ENCODE measurements at places on chromosomes 1 and 21.

GRCh38 chr1:71667216-71667615, 586.4 kb upstream of the ZRANB2 start:
- DNase-seq: peak; percentile 48

DNA sequence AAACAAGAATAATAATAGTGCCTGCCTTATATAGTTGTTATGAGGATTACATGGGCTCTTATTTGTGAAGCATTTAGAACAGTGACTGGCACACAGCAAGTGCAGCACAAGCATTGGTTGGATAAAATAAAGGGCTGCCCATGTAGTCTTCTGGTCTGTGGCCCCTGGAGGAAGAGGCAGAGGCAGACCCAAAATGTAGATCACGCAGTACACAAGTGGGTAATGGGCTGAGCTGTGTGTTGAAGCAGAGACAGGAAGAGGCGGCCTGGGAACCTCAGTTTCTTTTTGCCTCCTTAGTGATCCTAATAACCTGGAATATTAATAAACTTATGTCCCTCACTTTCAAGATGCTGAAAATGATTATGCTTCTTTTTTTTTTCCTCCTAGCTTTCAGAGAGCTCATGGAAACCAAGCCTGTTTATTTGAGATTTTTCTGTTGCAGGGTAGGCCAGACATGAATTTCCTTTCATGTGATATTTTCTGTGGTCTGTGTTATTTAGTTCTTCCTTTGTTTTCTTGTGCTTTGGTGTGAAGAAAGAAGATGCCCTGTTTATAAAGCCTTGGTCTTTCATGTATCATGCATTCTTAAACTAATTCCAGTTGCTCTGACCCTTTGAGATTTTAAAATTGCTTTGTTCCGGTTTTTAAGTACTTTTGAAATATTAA, 42.5 kb downstream of the LRRC8D start:
- no peak for DNase-seq

DNA sequence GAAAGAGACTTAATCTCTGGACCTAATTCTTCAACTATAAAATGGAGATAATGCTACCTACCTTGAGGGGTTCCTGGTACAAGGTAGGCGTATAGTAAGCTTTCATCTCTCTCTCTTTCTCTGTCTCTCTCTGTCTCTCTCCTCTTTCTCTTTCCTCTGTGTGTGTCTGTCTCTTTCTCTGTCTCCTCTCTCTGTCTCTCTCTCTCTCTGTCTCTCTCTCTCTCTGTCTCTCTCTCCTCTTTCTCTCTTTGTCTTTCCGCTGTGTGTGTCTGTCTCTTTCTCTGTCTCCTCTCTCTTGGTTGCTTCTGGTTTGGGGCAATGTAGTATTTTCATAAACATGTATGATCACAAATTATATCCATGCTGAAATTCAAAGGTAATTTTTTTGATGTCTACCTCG, 76.1 kb upstream of the UBE2U start:
- no peak for DNase-seq

DNA sequence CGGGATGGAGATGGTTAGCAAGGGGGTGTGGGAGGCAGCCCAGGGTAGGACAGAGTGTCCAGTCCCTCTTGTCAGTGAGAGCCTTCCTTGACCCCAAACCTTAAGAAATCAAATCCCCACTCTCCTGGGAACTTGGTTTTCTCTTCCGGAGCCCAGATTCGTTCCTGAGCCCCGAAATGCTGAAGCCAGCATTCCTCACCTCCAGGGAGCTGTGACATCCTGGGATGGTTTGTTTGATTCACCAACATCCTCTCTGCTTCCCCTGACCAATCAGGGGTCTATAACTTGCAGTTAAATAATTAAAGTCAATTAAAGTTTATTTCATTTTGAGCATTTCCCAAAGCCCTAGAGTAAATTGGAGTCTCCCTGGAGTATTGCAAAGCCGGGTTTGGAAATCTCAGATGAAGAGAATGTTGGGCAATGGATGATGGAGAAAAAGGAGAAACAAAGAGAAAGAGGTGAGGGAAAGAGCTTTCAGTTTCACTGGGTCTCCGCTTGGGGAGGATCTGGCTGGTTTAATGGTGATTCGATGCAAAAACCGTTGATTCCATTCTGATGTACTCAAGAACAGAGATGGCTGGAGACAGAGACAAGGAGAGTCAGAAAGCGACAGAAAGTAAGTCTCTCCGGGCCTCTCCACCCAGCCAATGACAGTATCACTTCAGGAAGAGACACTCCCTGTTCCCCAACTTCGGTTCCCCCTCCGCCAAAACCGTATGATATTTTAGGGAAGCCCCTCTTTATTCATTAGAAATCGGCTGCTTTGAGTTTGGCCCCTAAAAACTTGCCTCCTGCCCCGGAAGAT, 12.8 kb upstream of the ALX3 start:
- no peak for DNase-seq

GRCh38 chr1:161068306-161069234, 1.1 kb downstream of the ARHGAP30 start:
- DNase-seq: no peak

GRCh38 chr1:152884085-152884484, 6.0 kb downstream of the SMCP start:
- DNase-seq: no peak

DNA sequence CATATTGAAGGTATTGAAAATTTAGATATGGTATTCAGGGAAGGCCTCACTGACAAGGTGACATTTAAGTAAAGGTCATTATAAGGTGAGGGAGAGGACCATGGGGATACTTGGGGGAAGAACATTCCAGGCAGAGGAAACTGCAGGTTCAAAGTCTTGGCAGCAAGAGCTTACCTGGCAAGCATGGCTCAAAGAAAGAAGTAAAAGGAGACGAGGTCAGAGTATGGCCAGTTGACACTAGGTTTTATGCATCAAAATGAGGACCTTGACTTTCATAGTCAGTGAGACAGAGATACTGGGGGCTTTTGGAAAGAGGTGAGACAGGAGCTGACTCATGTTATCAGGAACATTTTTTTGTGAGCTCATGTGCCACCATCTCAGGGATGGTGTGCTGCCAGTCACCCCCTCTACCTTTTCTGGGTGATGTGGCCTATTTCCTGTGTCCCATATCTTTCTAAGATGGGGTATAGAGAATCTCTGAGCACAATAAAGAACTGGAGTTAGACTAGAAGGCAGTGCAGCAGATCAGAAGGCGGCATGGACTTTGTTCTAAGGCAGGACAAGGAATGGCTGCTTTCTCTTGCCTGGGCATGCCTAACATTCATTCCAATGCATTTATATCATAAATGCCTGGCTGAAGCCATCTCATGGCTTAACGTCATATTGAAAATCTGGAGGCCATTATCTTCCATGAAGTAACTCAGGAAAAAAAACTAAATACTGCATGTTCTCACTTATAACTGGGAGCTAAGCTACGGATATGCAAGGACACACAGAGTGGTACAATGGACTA, 406.7 kb downstream of the NTNG1 start:
- DNase-seq: no peak

- no peak for DNase-seq
Observed at GRCh38 chr1:30688920-30689794, 34.2 kb downstream of the MATN1 start.

- DNase-seq: no peak
Observed at GRCh38 chr21:40625991-40626390, 221.0 kb downstream of the DSCAM start.

DNA sequence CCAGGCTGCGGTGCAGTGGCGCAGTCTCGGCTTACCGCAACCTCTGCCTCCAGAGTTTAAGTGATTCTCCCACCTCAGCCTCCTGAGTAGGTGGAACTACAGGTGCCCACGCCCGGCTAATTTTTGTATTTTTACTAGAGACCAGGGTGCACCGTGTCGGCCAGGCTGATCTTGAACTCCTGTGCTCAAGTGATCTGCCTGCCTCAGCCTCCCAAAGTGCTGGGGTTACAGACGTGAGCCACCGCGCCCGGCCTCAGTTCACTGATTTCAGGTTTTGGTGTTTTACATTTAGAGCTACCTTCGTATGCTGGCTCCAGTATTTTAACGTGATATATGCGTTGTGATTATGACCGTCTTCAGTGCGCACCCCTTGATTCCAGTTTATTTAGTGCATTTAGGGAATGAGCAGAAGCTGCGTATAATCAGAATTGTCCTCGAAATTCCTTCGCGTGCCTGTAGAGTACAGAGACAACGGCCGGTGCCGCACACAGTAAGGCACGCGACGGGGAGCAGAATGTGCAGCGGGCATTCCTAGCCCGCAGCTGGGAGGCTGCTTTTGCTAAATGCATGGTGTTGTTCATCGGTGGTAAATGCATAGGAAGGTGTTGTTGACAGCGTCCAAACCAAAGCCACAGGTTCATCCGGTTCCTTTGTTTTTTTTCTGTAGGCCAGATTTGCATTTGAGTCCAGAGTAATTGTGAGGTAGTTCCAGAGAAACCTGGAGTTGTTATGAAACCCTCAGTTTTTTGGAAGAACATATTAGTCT, 48.9 kb upstream of the DIP2A start:
- no peak for DNase-seq

GRCh38 chr21:26366781-26367180, 196.2 kb upstream of the APP start:
- no peak for DNase-seq

GRCh38 chr1:55402142-55402541, 187.0 kb upstream of the USP24 start:
- no peak for DNase-seq

DNA sequence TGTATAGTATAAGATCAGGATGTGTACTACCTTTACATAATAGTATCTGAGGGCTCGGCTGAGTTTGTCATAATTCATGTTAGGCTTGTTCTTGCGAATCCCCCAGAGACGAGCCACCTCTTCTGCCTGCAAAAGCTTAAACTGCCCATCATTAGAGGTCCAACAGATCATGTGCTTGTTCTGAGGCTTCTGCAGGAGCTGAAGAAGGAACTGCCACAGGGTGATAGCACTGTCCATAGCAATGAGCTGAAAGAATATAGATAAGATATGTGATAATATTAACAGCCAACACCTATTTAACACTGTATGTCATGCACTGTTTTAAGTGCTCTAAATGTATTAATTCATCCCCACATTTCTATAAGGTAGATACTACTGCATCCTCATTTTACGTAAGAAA, 8.2 kb downstream of the ELK4 start:
- DNase-seq: no peak

DNA sequence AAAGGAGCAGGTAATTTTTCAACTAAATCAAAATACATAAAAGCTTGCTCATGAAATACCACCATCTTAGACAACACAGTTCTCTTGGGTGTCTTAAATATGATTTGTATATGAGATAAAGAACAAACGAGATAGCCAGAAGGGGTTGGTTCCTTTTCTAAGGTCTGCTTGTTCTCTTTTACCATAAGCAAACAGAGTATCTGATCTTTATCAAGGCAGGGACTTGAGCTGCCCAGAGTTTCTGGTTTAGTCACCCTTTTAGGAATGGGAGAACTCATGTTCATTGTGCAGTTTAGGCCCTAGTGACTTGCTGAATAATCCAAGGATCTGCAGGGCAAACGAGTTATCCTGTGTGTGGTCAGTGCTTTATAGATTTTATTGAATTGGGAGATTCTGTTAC, 3.0 kb upstream of the SUCO start:
- no peak for DNase-seq

- DNase-seq: no peak
Observed at GRCh38 chr1:228903434-228904071, 168.3 kb downstream of the RHOU start.

- peak; percentile 33 for DNase-seq
Observed at GRCh38 chr1:234272656-234273312, 100.5 kb upstream of the COA6 start.

- no peak for DNase-seq
Observed at GRCh38 chr1:32702599-32703478, at the start of gene SYNC. Gene SYNC, minus strand, starts transcription at chr1:32702770. Its CDS starts 110 bp downstream, at chr1:32702660.

- no peak for DNase-seq
Observed at GRCh38 chr1:110672753-110673108, 2.0 kb downstream of the KCNA3 start.

- DNase-seq: no peak
Observed at GRCh38 chr21:15433091-15433490, 296.7 kb upstream of the USP25 start.

GRCh38 chr21:27536319-27536718, 569.4 kb upstream of the ADAMTS5 start:
- DNase-seq: no peak

- no peak for DNase-seq
Observed at GRCh38 chr1:226629896-226630550, 81.5 kb downstream of the STUM start.

DNA sequence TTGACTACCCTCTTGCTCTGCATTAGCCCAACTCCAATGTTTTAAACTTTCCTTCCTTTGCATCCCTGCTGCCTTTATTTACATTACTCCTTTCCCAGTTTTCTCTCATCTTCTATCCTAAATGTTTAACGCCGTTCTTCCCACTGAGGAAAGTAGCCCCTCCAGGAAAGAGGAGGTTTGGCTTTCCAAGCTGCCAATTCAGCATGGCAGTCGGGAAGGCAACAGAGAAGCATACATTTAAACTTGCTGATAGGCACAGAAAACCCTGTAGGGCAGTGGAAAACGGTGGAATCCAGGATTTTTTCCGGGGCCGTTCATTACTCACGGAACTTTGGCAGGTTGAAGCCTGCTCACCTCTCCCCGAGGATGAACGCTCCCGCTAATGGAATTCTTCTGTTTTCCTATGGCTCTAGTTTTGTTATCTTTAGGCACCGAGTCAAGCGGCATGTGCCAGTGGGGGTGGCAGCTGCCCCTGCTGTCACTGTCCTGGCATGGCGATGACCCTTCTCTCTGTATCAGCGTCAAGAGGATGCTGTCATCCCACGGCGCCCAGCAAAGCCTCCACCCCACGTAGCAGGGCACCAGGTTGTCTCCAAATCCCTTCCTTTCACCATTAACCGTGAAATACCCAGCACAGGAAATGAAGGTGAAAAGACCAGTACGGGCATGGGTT, 48.3 kb downstream of the ZBTB18 start:
- DNase-seq: no peak

GRCh38 chr21:38985568-38986378, 180.0 kb downstream of the ETS2 start:
- DNase-seq: peak; percentile 87

DNA sequence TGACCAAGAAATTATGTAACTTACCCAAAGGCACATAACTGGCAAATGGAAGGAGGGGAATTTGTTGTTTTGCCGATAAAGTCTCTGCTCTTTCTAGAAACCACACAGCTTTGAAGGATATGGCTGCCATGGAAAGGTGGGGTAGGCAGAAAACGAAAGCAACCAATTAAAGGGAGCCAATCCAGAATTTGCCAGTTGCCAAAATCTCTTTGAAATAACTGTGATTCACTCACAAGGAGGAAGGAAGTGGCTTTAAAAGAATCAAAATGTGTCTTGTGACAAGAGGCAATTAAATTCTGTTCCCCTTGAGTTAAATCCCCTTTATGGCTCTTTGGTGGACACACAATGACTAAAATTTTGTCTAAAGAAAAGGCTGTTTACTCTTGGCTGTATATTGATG, 61.2 kb upstream of the CCDC190 start:
- peak; percentile 79 for DNase-seq

- DNase-seq: no peak
Observed at GRCh38 chr1:110211496-110212168, 1.5 kb downstream of the KCNC4 start.

Measured in DMS153 (cell line).